ENCODE measurements at places on chromosomes 7 and 10. TPM values are rescaled to one million over a fixed set of nuclear protein-coding genes. Genes with fewer than 3 reads are reported as not detected.

DNA sequence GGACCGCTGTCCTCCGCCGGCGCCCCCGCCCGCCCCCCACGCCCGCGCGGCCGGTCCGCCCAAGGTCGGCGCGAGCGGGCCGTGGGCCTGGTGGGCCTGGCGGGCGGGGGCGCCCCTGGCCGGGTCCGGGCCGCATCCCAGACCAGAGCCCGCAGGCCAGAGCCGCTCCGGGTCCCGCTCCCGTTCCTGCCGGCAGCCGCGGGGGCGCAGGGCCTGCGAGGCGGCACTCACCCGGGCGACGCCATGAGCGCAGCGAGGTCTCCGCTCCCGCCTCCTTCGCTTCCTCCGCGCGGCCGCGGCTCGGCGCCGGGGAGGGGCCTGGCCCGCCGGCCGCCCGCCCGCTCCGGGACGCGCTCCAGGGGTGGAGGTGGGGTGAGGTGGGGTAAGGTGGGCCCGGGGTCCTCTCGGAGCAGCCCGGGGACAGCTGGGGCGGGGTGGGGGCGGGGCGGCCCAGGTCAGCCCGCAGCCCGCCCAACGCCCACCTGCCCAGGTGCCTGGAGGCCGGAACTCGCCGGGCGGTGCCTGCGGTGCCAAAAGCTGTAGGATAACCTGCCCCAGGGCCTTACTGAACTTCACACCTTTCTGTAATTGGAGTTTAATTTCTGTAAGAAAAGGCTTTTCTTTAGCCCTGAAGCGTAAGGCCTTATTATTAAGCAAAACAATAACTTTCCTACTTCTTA lies at the start of gene URGCP:
URGCP (minus strand) TSS at position 266 of the 680 bp plus-strand sequence; CDS start at position 245, 21 bp downstream.
- no peak for DNase-seq

The OR13A1 gene
- not detected for total RNA-seq

The ANK3 gene
- 65.3 TPM for total RNA-seq

The ZNF783 gene
- 13.8 TPM for total RNA-seq

Measured in vagina (tissue), 2 donors.